ENCODE measurements at places on chromosomes 1 and 21.

GRCh38 chr1:32622806-32623681 lies 27.3 kb downstream of the ZBTB8OS start:
- DNase-seq = no peak

- DNase-seq = no peak
These were observed 18.8 kb upstream of the GUCA2A start for GRCh38 chr1:42183210-42183956.

DNA sequence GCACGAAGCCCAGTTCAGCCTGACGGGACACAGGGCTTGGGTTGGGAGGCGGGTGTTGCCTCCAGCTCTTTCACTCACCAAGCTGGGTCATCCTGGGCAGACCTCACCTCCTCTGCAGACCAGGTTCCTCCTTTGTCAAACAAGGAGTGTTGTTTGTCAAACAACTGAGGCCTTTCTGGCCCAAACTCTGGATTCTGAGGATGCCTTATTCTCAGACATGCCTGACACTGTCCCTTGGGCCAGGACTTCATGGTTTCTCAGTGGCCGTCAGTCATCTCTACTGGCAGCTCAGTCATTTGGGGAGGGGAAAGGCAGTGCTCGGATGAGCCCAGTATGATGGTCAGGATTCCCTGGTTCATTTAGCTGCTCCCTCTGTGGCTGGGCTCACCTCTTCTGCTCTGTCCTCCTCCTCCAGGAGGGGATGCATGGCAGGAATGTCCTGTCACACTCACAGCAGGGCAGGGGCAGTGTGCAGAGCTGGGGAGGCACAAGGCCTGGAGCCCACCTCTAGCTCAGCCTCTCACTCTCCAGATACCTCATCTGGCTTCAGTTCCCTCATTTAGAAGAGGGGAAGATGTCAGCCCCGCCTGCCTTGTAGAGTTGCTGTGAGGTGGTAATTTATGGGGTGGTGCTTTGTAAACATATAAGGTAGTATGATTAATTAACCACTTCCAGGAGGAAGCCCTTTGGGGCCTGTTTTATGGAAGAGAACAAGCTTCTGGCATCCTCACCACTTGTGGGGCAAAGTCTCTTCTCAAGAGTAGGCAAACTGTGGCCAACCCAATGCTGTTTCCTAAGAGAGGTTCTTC lies 20.6 kb downstream of the SLC2A1 start:
- no peak for DNase-seq

DNA sequence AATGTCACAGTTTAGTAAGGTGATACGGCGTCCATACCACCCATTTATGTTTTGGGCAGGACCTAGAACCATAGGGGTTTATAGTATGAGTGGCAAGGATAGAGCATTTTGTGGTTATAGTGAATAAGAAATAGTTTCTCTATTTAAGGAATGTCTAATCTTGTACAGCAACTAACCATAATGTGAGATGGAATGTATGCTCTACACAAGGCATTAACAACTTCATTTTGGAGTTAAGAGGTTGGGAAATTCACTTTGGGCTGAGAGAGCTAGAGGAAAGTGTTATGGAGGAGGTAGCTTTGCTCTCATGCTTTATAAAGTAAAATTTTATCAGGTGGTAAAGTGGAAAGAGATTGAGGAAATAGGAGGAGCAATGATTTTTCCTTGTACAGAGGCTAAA lies 3.0 kb upstream of the MCL1 start:
- DNase-seq = no peak

GRCh38 chr1:67097305-67097704 lies 37.5 kb downstream of the C1orf141 start:
- no peak for DNase-seq
